ENCODE measurements at places on chromosomes 11 and 22.
A peak's percentile ranks its signal among the peaks of the same experiment; 100 is the strongest.

GRCh38 chr22:37060801-37061610 lies 9.5 kb downstream of the KCTD17 start:
- no peak for DNase-seq

- no peak for DNase-seq
Observed at GRCh38 chr11:86814775-86815174, 14.4 kb downstream of the PRSS23 start.

GRCh38 chr22:46115388-46115678 lies 35.0 kb upstream of the PPARA start:
- DNase-seq: no peak

GRCh38 chr11:72024069-72024754 lies 25.5 kb downstream of the IL18BP start:
- no peak for DNase-seq

DNA sequence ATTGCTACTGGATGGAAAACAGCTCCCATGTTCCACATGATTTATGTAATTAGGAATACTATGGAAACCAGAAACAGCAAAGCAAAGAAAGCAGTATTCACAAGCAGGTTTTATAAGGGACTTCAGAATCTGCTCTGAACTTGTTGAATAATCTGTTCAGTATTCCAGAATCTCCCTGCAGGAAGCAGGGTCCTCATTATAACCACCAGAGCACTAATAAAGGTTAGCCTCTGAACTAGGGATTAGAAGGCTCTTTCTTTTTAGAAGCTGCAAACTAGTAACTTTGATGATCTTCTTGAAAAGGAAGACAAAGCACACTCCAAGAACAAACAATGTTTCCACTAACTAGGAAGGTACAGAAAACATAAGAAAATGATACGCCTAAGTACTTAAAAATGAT lies 125.8 kb downstream of the DCDC1 start:
- no peak for DNase-seq

- DNase-seq: peak; percentile 30
Observed at GRCh38 chr11:46674463-46675287, 25.7 kb downstream of the ARHGAP1 start.

GRCh38 chr22:35900483-35901168 lies 128.0 kb downstream of the RBFOX2 start:
- DNase-seq: no peak

DNA sequence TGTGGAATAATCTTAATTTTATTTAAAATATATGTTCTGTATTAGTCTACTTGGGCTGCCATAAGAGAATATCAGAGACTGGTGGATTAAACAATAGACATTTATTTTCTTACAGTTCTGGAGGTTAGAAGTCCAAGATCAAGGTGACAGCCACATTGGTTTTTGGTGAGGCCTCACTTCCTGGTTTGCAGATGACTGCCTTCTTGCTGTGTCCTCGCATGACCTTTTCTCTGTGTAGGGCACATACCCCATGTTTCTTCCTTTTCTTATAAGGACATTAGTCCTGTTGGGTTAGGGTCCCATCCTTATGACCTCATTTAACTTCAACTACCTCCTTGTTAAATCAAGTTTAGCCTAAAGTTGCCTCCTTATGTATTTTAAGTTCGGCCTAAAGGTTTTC lies 202.7 kb upstream of the MPPED2 start:
- no peak for DNase-seq

- no peak for DNase-seq
Observed at GRCh38 chr11:130945896-130946295, 29.6 kb upstream of the SNX19 start.

- no peak for DNase-seq
Observed at GRCh38 chr11:68353669-68354068, 41.3 kb downstream of the LRP5 start.

DNA sequence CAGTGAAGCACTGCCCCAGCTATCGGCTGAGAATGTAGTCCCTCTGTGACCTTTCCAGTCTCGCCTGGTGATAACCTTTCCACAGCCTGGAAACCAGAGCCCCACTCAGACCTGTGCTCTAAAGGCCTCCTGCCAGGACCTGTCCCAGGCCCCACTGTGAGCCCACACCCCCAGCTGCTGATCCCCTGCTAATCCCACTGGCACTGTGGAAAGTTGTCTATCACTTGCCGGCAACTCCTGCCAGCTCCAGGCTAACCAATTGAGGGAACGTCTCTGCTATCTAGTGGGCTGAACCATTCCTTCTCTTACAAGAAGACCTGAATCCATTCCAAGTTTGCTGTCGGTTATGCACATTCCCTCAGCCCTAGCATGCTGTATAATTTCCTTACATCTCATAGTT lies 328.2 kb downstream of the FAM181B start:
- no peak for DNase-seq

DNA sequence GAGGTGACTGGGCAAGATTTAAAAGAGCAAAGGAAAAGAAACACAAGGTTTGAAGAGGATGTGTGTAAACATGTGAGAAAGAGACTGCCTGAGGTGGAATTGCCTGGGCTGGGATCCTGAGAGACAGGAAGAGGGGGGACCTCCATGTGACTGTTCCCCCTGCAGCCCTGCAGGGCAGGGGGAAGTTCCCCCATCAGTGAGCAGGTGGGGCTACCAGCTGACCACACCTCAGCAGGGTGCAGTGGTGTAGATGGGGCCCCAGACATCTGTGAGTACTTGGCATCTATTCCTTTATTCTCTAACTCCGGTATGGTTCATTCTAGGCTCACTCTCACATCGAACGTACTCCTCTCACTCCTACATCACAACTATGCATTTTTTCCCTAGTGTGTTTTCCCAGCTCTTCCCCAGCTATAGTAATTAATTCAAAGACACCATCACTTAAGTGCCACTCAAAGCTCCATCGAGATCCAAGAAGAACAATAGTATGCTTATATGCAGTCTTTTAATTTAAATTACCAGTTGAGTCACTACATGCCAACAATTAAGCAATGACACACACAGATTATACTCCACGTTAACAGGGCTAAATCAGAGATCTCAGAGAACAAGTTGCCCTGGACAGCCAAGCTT lies 42.7 kb downstream of the LGR4 start:
- DNase-seq: no peak

DNA sequence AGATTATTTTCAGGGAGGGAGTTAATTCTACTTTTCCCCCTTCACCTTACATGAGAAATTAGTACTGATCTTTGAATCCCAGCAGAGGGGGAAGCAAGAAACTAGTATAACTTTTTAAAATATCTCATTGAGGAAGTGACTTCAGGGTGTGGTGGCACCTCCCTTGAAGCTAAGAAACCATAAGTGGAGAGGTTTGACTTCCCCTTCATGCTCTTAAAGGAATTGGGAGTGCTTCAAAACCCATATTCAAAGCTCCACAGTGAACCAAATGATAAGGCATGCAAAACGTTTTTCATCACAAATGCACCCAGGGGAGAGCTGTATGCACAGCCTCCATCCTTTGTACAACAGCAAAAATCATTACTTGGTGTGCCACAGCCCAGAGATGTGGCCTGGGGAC lies 540 bp downstream of the MS4A14 start:
- peak; percentile 48 for DNase-seq

DNA sequence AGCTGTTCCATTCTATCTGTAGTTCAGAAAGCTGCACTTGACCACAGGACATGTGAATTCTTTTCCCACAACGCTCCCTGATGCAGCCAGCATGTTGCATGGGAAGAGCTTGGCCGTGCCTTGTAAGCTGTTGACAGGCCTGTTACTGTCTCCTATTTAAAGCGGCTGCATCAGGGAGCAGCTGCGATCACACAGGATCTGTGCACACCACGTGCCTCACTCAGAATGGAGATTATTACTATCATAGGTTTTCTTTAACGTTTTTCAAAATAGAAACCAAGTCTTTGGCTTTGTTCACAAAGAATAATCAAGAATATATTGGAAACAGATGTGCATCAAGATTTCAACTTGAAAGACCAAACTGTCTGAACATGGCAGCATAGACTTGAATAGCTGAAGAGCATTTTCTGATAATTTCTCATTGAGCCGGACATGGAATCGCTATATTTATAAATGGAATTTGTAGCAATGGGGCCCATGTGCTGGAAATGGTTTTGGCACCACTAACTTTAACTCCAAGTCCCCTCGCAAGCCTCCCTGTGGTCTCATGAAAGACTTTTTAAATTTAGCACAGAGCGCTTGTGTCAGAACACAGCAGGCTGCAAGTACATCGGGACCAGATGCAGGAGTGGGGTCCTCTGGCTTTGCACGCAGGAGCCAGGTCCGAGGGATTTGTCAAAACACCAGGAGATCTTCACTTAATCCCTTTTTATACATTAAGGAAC lies 40.8 kb upstream of the MYO18B start:
- no peak for DNase-seq

GRCh38 chr11:15280393-15280792 lies 165.7 kb downstream of the INSC start:
- no peak for DNase-seq

DNA sequence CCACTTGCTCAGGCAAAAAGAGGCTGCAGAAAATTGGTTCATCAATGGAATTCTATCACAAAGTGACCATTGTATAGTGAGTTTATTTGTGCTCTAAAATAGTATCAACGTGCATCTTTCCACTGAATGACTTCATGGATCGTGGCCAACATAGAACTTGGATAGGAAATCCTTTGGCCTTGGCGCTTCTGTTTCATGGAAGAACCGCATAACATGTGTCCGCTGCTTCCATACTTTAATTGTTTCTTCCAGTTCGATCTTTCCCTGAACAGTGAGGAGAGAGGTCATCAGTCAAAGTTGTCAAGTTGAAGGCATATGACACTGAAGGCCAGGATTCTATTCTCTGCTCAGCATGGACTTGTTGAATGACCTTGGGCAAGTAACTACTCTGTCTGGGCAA lies 4.5 kb downstream of the NDUFA6 start:
- DNase-seq: no peak
